ENCODE measurements at places on chromosomes 1 and 21. TPM values are rescaled to one million over a fixed set of nuclear protein-coding genes. Genes with fewer than 3 reads are reported as not detected.

Gene DYNLT5
- not detected for total RNA-seq

DNA sequence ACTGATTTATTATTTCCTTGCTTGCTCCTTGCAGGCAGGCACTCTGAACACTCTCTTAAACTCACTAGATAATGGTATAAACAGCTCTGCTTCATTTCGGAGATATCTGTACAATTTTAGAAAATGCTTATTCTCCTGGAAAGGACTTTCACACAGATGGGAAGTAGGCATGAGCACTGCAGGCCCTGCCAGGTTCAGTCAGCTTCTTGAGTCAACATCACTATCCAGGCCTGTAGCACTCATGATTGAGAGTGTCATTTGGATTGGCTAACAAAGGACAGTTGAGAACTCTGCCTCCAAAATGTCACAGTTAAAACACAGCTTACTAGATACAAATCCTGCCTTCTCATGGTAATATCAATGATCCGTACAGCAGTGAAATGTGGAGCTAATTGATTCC, 181.9 kb downstream of the CYYR1 start:
- DNase-seq = no peak

DNA sequence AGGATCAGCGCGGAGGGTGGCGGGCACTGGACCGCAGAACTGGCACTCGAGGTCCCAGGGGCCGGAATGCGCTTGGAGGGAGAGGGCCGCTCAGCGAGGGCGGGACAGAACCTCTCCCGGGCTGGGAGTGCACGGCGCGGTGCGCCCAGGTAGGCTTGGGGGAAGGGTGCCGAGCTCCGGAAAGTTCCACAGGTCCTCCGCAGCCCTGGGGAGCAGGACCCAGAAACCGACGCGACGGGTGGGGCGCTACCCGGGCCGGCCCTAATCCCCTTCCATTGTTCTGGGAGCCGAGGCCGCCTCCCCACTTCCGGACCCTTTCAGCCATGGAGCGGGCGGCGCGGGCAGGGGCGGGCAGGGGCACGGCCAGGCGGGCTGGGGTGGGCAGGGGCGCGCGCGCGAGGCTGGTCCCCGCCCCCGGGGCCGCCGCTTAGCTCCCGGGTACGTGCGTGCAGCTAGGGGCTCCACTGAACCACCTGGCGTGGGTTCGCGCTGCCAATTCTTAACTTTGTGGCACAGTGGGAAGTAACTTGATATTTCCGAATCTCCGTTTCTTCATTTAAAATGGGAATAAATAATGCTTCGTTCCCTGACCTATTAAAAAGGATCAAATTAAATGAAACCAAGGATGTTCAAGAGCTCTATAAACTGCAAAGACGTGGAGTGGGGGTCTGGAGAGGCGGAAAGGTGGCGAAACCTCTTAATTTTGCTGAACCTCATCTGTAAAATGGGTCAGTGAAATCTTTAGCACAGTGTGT, 20.7 kb downstream of the LGR6 start:
- no peak for DNase-seq

- no peak for DNase-seq
These were observed 11.9 kb upstream of the PIGR start for GRCh38 chr1:206958144-206958543.

GRCh38 chr1:1603671-1604373, 3.9 kb upstream of the FNDC10 start:
- DNase-seq = no peak

GRCh38 chr1:94974824-94975223, 47.9 kb upstream of the CNN3 start:
- DNase-seq = no peak
